ENCODE measurements at places on chromosomes 16 and 17.

DNA sequence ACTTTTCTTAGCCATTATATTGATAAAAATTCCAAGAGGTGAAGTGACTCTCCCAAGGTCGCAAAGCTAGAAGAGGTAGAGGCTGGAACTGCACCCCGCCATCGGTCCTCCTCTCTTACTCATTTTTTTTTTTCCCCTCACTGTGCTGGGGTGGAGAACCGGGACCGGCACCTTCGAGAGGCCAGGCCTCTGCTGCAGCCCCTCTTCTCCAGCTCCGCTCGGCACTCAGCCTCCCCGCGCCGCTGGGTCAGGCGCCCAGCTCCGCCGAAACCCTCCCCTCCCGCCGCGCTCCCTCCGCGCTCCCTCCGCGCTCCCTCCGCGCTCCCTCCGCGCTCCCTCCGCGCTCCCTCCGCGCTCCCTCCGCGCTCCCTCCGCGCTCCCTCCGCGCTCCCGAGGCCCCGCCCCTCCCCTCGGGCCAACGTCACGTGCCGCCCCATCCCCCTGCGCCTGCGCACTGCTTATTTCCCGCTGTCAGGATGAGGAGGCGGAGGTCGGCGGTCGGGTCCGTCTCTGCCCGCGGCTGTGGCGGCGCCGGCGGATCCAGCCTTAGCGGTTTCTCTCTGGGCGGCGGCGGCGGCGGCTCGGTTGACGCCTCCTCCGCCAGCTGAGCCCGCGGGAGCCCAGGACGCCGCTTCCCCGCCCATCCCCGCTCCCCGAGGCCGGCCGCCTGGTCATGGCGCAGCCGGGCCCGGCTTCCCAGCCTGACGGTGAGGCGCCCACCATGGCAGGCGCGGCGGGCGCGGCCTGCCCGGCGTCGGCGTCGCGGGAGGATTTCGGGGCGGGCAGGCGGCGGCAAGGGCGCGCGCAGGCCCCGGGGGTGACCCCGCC lies at the start of gene RABEP1:
Gene RABEP1 (plus strand): TSS at position 471 of the 828 bp plus-strand sequence. CDS start 203 bp downstream, at position 674.
- DNase-seq, result peak; percentile 96

DNA sequence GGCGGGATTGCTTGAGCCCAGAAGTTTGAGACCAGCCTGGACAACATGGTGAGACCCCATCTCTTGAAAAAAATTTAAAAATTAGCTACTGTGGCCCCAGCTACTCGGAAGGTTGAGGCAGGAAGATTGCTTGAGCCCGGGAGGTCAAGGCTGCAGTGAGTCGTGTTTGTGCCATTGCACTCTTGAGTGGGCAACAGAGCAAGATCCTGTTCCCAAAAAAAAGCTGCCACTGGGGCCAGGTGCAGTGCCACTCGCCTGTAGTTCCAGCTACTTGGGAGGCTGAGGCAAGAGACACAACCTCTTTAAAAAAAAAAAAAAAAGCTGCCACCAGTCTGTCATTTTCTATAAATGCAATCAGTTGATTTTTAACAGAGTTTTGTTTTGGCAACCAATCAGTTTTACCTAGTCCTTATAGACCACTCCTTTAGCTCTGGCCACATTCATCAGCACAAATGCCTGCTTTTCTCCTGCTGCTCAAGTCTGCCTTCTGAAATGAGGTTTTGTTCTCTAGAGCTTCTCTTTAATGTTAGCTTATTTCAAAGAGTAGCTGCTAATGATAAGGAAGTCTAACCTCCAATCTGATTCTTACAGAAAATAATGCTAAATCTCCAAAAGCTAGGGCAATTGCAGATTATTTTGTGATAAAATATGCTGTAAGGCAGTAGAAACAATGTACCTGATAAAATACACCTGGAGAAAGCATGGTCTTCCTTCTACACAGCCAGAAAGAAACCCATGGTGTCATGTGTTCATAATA lies 64.8 kb downstream of the TUBD1 start:
- peak; percentile 67 for DNase-seq

DNA sequence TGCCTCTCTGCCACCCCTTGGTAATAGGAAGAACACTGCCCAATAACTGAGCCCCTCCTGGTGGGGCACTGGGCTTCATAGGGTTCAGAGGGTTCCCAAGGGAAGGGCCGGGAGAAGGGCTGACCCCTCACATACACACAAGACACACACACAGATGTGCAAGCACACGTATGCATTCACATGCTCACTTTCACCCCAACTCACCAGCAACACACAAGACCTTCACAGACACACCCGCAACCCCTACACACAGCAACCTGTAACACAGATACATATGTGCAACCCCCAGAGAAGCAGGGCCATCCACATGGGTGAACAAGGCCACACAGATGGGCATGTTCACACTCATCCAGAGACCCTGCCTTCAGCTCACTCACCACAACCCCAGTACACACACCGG lies 225.1 kb downstream of the ZNF423 start:
- no peak for DNase-seq

GRCh38 chr17:61214753-61215152 lies 184.9 kb upstream of the TBX2 start:
- DNase-seq, result no peak

DNA sequence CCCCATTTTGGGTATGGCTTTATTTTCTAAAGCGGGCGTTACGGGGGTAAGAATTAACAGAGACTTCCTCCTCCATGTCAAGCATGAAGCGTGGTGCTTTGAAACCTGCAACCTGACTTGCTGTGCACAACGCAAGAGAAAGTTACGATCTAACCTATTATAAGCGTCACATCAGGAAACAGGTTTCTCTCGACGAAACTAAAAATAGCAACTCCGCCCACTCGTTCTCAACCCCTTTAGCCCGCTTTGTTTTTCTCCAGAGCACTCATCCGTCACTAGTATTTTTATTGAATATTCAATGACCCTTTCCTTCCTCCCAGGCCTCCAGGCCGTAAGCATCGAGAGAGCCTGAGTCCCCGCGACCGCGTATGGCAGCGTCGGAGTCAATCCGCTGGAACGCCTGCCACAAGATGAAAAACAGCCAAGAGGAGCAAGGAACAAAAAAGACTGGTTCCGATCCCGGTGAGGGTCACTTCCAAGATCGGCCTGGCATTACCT lies 555 bp downstream of the NUP88 start:
- peak; percentile 86 for DNase-seq

DNA sequence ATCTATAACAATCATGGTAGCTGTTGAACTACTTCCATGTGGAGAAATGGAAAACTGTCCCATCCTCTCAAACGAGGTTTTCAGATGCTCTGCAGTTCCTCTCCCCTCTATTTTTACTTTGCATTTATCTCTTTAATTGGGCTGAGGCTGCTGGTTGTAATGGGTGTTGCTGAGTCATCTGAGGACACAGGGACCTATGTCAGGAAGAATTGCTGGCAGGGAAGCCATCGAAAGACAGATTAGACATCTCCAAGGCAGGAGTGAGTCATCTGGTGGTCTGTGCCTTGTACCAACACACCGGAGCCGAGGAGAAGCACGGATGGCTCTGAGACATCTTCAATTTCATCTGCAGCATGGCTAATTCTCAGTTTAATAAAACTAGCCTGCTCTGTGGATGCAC lies 394.5 kb downstream of the GRIN2A start:
- DNase-seq, result no peak

DNA sequence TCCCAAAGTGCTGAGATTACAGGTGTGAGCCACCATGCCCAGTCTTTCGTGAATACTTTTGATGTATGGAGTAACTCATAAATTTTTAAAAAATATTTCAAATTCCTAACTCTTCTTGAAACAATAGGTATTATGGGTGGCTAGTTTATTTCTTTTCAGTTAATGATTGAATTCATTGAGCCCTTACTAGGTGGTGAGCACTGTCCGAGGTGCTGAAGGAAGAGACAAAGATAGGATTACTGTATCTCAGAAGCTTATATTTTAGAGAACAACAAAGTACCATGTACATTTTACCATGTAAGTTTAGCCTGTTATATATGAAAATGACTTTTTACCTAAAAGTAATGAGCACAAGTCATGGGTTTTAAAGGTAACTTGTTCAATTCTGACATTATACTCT lies 418.3 kb downstream of the NPIPA7 start:
- DNase-seq, result no peak

DNA sequence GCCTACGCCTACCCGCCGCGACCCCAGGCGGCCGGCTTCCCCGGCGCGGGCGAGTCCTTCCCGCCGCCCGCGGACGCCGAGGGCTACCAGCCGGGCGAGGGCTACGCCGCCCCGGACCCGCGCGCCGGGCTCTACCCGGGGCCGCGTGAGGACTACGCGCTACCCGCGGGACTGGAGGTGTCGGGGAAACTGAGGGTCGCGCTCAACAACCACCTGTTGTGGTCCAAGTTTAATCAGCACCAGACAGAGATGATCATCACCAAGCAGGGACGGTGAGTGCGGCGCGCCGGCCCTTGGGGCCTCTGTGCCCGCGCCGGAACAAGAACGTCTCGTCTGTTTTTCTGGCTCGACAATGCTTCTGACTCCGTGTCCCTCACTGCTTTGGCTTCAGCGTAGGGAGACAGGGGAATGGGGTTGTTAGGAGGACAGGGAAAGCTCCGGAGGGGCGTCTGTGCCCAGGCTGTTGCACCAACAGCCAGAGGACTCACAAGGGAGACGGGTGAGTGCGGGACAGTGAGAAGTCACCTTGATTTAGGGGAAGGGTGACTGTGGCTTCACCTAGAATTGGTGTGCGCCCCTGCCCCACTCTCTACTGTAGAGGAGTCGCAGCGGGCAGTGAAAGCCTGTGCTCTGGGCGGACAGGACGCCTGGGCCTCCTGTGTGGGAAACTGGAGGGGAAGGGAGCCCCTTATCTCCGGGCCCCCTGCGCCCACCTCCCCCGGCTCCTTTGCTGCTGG lies 806 bp downstream of the TBX21 start:
- no peak for DNase-seq

- no peak for DNase-seq
Measured at GRCh38 chr16:2846511-2847310, 11.3 kb downstream of the PRSS22 start.

DNA sequence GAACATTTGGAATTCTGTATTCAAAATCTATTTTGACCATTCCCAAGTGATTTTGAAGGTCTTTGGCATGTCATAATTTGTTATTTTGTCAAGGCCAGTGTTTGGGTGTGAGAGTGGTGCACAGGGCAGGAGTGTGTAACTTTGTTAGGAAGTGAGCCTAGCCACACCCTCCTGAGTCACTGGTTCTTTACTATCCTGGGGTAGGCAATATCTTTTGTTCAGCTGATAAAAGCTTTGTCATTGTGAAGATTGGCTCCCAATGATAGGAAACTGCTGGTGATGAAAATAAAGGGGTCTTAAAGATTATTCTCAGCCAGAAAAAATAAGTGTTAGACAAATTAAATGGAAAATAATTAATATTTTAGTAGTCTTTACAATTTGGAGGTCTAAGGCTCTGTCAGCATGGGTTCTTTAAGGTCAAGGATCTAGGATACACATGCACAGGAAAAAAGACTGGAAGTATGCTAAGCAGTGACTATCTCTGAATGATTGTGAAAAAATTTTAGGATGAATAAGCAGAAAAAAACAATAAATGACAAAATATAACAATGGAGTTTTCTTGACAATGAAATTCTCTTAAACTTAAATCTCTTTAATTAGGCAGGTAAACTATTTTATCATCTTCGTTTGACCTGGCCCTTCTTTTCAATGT lies 5.1 kb downstream of the UBN1 start:
- no peak for DNase-seq

DNA sequence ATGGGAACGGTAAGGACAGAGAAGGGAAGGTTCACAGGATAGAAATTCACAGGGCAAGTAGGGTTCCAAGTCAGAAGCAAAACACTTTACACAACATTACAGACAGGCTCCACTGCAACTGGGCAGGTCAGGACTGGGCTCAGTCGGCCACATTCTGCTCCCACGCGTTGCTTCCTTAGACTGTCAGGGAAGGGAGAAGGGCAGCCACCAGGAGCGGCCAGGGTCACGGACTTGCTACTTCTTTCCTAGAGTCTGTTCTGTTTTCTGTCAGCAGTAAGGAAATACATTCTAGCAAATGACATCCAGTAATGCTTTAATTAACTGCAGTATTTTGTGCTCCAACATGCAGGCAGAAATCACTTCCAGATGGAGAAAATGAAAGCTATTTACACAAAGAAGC lies 160.3 kb upstream of the RPH3AL start:
- no peak for DNase-seq

- DNase-seq, result no peak
Measured at GRCh38 chr17:17999364-18000029, 26.8 kb downstream of the DRC3 start.

- peak; percentile 41 for DNase-seq
Measured at GRCh38 chr16:67857547-67858233, 10.2 kb upstream of the CENPT start.

- DNase-seq, result no peak
Measured at GRCh38 chr16:4507588-4508345, 30.8 kb downstream of the CDIP1 start.

GRCh38 chr17:55416470-55417052 lies 5.1 kb downstream of the MMD start:
- no peak for DNase-seq

DNA sequence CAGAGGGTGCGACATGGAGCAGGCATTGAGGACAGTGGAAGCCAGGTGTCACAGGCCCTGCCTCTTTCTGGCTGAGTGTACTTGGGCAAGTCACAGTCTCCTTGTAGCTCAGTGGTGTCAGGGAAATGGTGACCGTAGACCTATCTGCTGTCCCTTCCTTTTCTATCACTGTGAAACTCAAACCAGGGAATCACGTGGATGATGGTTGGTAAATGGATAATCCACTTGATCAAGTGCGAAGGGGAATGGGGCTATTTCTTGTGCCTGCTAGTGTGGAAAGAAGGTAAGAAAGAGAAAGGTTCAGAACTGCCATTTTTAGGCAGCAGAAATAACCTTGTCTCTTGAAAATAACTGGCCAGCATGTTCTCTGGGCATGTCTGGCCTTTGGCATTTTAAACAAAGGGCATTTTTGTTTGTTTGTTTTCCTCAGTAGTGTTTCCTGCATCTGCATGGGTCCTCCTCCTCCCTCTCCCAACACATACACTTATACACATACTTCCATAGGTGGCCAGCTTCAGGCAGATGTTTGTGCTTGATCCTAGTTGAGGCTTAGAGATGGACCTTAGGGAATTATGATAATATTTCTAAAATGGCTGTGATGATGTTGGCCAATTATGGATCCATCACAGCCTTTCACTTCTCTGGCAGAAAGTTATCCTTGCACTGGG lies 7.1 kb downstream of the TBX4 start:
- no peak for DNase-seq

GRCh38 chr16:4381072-4381934 lies 9.7 kb downstream of the VASN start:
- no peak for DNase-seq

- no peak for DNase-seq
Measured at GRCh38 chr17:39130205-39130604, 21.2 kb downstream of the PLXDC1 start.

DNA sequence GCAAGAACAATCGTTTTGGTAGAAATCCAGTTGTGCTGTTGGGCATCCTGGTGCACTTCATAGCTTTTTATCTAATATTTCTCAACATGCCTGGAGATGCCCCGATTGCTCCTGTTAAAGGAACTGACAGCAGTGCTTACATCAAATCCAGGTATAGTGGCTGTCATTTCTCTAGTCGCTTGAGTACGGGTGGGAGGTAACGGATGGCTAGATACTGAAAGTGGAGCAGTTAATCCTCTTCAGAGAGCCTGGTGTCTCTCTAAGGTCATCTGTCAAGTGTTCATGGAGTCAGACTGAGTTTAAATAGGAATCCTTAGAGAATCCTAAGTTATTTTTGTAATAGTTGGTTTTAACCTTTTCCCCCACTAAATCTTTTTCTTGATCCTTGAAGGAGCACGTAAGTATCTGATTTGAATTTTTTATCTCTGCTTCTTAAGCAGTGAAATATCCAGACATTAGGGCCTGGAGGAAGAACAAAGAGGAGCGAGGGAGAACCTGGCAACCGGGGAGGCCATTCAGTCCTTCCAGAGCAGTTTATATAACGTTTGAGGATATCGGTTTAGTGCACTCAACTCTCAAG lies 37.2 kb downstream of the MFSD11 start:
- DNase-seq, result no peak

Measured in CD4-positive, alpha-beta T cell treated with Interleukin-17A for 1 hour (primary cell).